ENCODE measurements at places on chromosomes 11 and 22.

DNA sequence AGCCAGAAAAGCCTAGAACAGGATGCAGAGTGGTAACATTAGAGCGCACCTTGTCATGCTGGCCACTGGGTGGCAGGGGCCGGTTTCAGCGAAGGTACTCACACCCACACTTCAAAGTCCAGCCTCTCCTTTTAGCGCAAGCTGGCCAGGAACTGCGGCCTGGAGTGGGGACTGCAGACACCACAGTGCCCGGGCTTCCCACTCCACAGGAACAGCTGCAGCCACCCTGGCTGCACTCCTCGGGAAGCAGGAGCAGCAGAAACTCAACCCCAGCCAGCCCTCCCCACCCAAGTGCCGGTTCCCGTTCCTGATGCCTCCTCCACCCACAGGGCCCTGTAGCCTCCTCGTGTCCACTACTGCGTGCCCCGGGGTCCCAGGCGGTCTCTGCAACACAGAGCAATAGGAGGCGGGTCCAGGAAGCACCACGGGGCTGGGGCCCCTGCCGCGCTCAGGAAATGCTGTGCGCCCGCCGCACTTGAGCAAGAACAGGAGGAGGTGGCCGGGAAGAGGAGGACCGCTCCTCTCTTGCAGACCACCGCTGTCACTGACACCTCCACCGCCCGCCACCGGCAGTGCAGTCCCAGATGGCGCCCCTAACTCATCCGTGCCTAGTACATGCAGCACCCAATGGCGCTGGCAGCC, 2.2 kb downstream of the RFPL2 start:
- peak; percentile 61 for DNase-seq

DNA sequence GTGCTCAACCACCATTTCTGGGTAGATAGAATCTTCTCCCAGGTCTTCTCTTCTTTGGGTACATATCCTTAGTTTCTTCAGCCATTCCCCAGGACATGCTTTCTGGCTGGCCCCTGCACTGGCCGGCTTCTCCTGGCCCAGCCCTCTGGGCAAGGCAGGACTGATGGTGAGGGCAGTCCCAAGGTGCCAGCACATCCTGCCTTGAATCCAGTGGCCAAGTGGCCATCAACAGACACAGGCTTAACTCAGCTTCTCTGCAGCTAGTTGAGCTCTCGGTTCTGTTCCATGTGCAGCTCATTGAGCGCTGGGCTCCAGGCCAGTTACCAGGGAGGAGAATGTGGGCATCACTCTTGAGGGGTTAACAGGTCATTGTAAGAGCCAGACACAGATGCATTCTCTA, 17.6 kb downstream of the SMIM38 start:
- no peak for DNase-seq

DNA sequence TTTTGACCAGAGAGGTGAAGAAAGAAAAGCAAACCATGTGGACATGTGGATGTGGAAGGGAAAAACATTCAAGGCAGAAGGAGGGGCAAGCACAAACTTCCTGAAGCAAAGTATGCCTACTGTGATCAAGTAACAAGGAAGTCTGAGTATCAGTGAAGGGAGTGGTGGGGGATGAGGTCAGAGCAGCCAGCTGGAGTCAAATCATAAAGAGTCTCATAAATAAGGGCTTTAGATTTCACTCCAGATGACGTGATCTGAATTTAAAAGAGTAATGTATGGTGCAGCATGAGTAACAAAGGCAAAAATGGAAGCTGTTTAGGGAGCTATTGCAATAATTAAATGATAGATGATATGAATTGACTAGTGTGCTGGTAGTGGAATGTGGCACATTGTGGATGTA, 665.4 kb upstream of the CCDC90B start:
- no peak for DNase-seq

DNA sequence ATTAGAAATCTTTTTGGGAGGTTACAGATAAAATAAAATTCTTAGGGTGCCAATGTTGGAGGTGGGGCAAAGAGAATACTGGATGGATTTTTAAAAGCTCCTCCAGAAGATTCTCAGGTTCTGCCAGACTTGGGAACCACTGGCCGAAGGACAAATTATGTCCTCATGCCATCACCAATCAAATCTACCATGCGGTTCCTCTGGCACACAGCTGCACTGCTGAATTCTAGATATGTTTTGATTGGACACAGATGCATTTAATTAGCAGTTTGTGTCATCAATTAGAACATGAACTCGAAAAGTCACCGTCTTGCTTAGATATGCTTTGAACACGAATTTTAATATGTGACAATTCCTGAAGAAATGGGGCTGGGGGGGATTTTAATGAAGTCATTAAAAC, 1269.2 kb downstream of the LRRC4C start:
- DNase-seq, result no peak

DNA sequence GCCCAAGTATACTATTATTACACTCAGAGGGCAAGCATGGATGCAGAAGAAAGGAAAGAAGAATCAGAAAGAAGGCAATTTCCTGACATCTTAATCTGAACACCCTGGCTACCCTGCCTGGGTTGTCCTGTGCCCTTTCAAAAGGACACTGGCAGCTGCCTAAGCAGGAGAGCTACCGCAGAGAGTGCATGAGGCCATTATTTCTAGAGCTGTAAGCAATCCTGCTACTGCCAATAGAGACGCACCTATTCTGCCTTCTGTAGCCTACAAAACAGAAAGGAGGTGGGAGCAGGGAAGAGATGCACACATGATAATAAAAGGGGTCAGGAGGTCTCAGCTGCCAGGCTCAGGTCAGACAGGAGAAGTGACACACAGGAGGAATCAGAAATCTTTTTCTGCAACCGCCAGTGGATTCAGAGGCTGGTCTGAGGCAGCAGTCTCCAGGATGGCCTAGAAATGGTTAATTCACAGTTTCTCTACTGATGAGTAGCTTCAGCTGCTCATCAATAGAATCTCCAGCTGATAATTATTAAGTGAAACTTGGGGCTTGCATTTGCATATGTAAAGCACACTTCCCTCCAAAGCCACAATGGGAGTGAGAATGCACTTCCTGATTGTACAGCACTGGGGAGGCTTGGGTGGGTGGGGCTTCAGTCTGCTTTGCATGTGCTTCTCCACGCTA, 253.9 kb downstream of the LARGE1 start:
- no peak for DNase-seq

DNA sequence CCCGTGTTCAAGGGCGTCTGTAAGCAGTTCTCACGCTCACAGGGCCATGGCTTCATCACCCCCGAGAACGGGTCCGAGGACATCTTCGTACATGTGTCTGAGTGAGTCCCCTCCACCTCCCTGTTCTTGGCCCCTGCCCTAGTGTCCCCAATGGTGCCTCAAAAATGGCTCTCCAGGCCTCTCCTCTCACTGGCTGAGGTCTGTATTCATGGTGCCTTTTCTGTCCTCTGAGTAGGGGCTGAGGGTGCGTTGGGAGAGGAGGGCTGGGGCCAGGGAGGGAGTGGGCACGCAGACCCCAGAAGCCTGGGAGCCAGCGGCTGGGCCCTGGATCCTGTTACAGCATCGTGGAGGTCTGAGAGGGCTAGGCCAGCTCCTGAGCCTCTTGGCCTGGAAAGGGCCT, 12.9 kb downstream of the CSDC2 start:
- no peak for DNase-seq

DNA sequence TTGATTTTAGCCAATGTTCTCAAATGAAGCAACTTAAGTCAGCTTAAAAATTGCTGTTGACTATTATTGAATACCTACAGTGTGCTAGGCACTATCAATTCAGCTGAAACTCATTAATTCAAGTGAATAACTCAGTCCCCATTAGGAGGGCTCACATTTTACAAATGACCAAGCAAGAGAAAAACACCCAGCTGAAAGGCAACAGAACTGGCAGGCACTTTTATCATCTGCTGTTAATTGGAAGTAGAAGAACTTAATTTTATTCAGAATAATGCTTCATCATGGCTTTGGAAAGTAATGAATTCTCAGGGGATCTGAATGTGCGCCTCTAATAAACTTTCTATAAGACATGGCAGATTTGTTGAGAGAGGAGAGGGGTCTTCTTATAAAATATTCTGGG, 1066.9 kb downstream of the DLG2 start:
- DNase-seq, result no peak

- DNase-seq, result peak; percentile 24
These were observed 12.0 kb downstream of the YWHAH start for GRCh38 chr22:31956360-31956759.

GRCh38 chr22:47000888-47001287, 238.4 kb downstream of the TBC1D22A start:
- no peak for DNase-seq

DNA sequence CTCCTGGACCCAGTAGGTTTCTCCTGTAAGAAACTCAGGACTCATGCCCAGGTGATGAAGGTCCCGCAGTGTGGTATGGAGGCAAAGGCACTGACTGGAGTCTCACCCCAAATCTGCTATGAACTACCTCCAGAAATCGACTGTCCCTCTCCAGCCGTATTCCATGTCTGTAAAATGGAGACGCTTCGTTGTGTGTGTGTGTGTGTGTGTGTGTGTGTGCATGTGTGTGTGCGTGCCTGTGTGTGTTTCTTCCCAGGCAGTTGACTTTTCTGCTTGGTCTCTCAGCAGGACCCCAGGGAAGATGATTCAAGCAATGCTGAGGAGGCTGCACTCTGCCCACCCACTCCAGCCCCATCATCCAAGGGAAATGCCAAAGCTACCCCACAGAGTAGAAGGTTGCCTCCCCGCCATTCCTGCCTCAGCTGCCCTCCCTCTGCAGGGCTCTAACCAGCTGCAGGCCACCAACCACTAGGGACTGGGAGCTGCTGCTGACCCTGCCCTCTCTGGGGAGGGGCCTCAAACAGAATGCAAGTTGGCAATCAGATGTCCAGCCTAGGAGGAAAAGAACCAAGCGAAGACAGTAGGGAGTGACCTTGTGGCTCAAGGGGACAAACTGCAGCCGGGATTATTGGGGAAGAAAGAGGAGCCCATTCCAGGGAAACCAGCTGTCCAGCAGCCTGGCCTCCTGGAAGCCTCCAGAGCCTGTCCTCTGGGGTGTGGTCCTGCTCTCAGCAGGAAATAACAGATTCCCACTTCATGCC, 56.2 kb downstream of the SLC22A12 start:
- DNase-seq, result no peak

- DNase-seq, result no peak
These were observed 223.9 kb downstream of the CNTN5 start for GRCh38 chr11:99244613-99245012.
